ENCODE measurements at places on chromosomes 12 and 14. TPM values are rescaled to one million over a fixed set of nuclear protein-coding genes. Genes with fewer than 3 reads are reported as not detected.

Gene SOS2
- total RNA-seq, result 23.8 TPM

Gene ADAMTS20
- not detected for total RNA-seq

Gene ESR2
- total RNA-seq, result 0.66 TPM

Gene FBXO34
- 23.4 TPM for total RNA-seq

Measured in fibroblast of lung (primary cell).